Stimulated activated CD4-positive, alpha-beta T cell treated with anti-CD3 and anti-CD28 coated beads, Interleukin-15, amount 100 ng/mL, for 24 hours (primary cell): ENCODE measurements at places on chromosomes 3 and 15.
A peak's percentile ranks its signal among the peaks of the same experiment; 100 is the strongest.

- no peak for DNase-seq
Observed at GRCh38 chr3:107633327-107634098, 110.8 kb downstream of the BBX start.

DNA sequence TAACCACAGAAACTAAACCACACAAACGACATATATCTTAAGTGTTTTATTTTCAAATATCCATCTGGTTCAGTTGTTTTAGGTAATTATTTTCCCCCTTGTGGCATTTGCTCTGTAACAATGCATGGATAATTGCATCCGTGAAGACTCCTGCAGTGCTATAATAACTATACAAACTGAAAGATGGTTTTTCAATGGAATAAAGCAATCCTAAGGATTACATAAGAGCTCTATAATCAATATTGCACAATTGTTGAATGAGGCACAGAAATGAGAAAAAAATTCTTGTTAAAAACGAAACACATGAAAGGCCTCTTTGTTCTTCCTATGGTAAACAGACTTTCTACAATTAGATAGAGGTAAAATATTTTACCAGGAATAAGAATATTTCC is 446.0 kb upstream of the EPHA3 start:
- no peak for DNase-seq

GRCh38 chr3:146322216-146322817 is 71.4 kb upstream of the PLSCR4 start:
- no peak for DNase-seq

GRCh38 chr15:33068007-33068481 is 126.5 kb downstream of the FMN1 start:
- DNase-seq, result peak; percentile 14

DNA sequence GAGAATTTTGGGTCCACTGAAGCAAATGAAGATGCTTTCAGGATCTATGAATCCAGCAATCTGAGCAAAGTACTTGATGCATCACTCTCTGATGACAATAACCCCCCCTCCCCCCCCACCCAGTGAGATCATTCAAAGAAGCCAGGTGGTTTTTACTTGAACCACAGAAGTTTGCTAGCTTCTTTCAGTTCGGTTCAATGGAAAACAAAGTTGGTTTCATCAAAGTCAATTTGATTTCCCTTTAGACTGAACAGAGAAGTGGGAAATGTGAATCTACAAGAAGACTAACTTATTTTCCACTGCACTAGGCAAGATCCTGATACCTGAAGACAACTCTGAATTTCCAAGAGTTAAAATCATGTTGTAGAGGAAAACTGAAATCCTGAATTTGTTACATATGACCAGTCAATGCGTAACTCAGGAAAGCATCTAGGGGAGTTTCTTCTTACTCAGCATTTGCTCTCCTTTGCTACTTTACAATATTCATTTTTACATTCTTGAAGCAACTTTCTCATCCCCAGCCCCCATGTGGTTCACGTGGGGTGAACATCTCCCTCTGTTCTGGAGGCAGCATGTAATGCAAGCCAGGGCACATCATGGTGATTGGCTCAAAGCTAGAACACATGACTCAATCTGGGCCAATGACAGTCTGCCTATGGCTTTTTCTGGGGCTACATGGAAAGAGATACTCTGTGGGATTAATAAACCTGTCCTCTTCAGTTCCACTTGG is 572.6 kb downstream of the FOXP1 start:
- DNase-seq, result peak; percentile 83

- no peak for DNase-seq
Observed at GRCh38 chr3:60177726-60178125, 1073.5 kb downstream of the FHIT start.

GRCh38 chr15:82970696-82971095 is 15.3 kb upstream of the RAMAC start:
- DNase-seq, result no peak

DNA sequence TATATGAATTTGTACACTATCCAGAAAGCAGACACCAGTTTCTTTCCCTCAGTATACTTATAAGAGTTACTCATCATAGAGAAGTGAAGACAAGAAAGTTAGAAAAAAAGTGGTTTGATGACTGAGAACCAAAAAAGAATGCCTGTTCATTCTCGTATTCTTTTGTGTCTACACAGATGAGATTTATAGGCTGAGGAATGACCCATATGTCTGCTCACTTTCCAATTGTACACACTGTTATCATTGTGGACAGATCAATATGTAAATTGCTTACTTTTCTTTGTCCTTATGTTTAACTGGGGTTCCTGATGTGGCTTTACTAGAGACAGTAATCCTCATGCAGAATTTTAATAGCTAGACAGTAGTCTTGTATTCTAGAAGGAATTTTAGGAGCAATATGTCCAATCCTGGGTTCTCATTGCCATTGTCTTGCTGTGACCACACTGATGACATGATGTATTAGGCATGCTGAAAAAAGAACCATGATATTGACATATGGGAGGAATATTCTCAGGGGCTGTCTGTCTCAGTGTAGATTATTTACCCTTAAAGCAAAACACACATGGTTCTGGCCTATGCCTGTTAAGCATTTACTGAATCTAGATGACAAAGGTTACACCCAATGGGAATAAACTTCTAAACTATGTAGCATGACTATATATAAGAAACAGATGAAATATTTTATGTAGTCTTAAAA is 669.7 kb downstream of the ROBO1 start:
- no peak for DNase-seq

DNA sequence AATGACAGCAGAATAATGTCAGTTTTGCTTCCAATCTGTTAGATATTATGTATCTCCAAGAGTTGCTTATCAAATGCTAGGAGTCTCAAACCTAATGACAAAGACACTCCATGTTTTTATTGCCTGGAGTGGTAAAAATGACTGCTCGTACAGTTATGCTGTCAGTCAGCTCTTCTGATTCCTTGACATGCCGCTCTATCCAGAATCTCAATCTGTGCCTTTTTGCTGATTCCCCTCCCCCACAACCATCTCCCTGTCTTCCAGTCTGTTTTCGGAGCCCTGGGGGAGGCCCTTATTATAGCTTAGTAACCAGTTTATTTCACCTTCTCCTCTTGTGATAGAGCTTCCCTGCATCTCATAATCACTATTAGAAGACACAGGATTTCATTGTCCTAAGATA is 2.6 kb downstream of the MKRN2 start:
- DNase-seq, result no peak

DNA sequence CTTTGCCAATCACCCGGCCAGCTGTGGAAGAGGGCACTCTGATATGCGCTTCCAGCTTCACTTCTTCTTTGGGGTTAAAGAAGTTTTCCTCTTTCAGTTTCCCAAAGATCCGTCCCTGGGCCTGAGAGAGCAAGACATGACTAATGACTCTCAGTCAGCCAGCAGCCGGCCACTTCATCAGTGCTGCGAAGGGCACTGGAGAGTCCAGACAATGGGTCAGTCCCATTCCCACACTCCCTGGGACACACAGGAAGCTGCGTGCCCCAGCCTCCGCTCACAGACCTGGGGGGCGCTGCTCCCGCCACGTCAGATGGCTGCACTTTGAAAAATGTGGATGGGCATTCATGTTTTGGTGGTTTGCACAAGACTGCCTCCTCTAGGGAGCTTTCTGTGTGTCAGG is 63.3 kb downstream of the SENP2 start:
- no peak for DNase-seq

- DNase-seq, result no peak
Observed at GRCh38 chr15:76285241-76285825, 25.9 kb downstream of the ETFA start.

DNA sequence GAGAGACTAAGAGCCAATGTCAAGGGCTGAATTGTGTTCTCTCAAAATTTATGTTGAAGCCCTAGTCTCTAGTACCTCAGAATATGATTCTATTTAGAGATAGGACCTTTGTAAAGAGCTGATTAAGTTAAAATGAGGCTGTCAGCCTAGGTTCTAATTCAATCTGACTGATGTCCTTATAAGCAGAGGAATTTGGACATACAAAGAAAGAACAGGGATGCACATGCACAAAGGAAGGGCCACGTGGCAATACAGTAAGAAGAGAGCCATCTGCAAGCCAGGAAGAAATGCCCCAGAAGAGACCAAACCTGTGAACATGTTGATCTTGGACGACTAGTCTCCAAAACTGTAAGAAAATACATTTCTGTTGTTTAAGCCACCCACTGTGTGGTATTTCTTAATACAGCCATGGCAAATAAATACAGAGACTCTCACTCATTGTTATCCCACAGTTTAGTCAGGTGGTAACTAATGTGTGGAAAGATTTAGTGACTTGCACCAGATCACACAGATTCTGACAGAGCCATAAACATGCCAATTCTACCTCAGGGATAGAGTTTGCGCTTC is 652.2 kb downstream of the NAALADL2 start:
- no peak for DNase-seq

DNA sequence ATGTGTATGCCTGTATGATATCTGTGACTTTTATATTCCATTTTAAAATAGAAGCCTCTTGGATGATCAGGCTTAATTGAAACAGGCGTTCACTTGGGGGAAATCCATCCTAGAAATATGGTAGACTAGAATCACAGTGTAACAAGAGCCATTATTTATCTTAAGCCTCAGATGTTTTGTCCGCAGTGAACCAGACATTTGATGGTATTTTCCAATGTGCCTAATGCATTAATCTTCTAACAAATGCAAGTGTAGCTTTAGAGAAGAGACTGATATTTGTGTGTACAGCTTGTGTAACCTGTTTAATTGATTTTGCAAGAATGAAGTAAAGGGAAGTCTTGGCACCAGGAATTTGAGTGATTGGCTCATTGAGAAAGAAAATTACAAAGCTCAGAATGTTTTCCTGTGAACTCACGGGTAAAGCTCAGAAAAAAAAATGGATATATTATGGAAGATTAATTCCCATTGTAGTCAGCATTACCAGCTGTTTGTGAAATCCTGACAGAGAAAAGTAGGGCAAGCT is 155.7 kb downstream of the SV2B start:
- no peak for DNase-seq

DNA sequence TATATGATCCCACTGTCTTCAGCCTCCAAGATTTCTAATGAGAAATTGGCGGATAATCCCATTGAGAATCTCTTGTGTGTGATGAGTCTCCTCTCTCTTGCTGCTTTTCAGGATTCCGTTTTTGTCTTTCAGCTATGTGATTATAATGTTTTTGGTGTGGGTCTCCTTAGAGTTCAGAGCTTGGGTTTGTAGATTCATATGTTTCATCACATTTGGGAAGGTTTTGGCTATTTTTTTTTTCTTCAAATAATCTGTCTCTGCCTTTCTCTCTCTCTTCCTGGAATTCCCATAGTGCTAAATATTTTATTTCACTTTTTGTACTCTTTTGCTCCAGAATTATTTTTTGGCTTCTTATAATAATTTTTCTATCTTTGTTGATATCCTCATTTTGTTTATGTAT is 40.4 kb downstream of the SACM1L start:
- no peak for DNase-seq

DNA sequence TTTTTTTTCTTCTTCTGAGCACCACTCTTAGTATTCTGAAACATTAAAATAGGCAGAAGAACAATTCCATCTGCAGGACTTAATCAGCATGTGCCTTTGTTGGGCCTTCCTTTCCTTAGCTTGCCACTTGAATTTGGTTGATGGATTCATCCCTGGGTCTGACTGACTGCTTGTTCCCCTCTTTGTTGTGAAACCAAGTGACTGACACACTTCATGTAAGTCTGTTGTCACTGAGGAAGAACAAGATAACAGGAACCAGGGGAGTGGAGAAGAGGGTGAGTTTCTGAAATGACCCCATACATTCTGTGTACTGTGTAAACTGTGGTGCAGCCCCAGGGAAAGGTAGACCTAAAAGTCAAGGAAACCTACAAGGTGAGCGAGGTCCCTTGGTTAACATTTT is 188.7 kb upstream of the TBC1D5 start:
- DNase-seq, result no peak

GRCh38 chr3:114033721-114034120 is 22.6 kb downstream of the CCDC191 start:
- no peak for DNase-seq
